Caco-2 (cell line): ENCODE measurements at places on chromosomes 2 and 18. TPM values are rescaled to one million over a fixed set of nuclear protein-coding genes. Genes with fewer than 3 reads are reported as not detected.

The GALNT14 gene
- total RNA-seq, result not detected in 2 replicates

The TMEM163 gene
- total RNA-seq, result 3.2 and 4.1 TPM in 2 replicates

The GPR75 gene
- total RNA-seq, result 3.9 and 4.2 TPM in 2 replicates

The CLASP1 gene
- 46.1 and 47.4 TPM in 2 replicates for total RNA-seq

The DSC1 gene
- 0.11 TPM in 1 of 2 replicates, not detected in the other for total RNA-seq

The CHST9 gene
- total RNA-seq, result 20.6 and 26.5 TPM in 2 replicates

The TP53I3 gene
- total RNA-seq, result 24.8 and 28.1 TPM in 2 replicates

DNA sequence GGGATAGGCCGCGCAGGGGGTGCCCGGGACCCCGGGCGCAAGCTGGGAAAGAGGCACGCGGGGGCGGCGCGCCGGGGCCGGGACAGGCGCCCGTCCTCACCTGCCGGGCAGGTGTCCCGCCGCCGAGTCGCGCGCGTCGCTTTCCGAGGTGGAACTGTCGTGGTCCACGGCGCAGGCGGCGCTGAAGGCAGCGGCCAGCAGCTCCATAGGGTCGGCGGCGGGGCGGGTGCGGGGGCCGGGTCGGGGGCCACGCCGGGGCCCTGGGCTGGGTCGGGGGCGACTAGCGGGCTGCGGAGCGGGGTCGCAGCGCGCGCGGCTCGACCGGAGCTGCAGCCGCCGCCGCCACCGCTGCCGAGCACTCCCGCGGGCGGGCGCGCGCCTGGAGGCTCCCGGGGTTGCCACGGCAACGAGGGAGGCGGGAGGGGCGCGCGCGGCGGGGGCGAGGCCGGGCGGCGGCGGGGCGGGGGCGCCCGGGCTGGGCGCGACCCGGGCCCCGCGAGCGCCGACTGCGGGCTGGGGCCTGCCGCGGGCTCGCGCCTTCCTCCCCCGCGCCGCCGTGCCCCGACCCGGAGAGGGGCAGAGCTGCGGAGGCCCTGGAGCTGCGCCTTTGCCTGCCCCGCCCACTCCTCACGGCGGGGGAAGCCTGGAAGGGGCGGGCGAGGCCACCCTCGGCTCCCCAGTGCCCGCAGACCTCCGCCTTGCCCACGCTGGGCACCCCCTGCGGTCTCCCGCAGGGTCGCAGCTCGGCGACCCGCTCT lies 57.9 kb downstream of the SNORC start:
- no peaks in the 10 kb centered on the region for H3K4me1 ChIP-seq
- H3K36me3 ChIP-seq, result no peaks in the 10 kb centered on the region
- H3K27me3 ChIP-seq, result no peaks in the 10 kb centered on the region

- no peaks in the 10 kb centered on the region; the same call in 1 of the 2 replicates for H3K36me3 ChIP-seq
- H3K4me1 ChIP-seq, result no peaks in the 10 kb centered on the region
- no peaks in the 10 kb centered on the region for H3K27me3 ChIP-seq
- H3K4me3 ChIP-seq, result no peak overlapping the region
- H3K27ac ChIP-seq, result no peak overlapping the region
Observed at GRCh38 chr2:213010106-213010779, 141.2 kb downstream of the IKZF2 start.

- no peak overlapping the region for H3K4me3 ChIP-seq
- H3K4me1 ChIP-seq, result peaks cover 54% of the 10 kb centered on the region
- H3K27me3 ChIP-seq, result no peaks in the 10 kb centered on the region
- no peaks in the 10 kb centered on the region for H3K36me3 ChIP-seq
- H3K27ac ChIP-seq, result peak overlapping the region; percentile 69
Observed at GRCh38 chr2:110741491-110741980, 9.2 kb downstream of the ACOXL start.

DNA sequence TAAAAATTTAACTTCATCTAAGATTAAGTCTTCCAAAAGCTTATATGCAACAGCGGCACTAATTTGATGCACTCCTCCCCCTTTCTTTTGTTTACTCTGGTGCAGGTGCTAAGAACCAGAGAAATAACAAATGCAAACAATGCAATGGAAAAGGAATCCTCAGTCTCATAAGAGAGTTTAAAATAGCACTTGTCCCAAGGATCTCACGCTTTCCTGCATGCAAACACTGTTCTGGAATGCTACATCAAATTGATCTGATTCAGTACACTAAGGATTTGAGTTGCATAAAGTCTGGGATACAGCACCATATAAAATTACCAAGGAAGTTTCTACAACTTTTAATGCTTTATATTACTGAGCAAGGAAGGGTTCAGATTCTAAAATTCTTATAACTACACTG lies 50.5 kb downstream of the SEPTIN10 start:
- peaks cover 11% of the 10 kb centered on the region for H3K4me1 ChIP-seq
- no peaks in the 10 kb centered on the region for H3K36me3 ChIP-seq
- no peak overlapping the region for H3K4me3 ChIP-seq
- DNase-seq, result no peak
- H3K27me3 ChIP-seq, result no peaks in the 10 kb centered on the region

- no peak overlapping the region for H3K27ac ChIP-seq
- no peaks in the 10 kb centered on the region for H3K27me3 ChIP-seq
- H3K4me1 ChIP-seq, result peaks cover 6% of the 10 kb centered on the region
- no peak for DNase-seq
- H3K4me3 ChIP-seq, result no peak overlapping the region
Observed at GRCh38 chr2:61423714-61424113, 47.2 kb downstream of the USP34 start.

DNA sequence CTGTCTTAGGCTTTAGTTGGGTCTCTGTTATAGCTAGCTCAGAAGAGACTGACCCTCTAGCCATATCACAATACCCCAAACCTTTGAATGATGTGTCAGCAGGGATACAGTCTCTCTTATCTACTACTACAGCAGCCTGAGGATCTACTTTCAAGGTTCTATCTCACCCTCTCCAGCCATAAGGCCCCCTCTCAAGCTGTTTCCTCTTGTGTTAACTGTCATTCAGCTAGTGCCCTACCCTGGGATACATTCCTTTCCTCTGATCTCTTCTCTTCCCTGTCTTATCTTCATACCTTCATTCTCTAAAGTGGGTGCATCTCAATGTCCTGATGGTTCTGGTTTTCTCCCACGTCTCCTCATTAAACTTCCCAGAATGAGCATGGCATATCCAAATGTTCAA lies 434.7 kb downstream of the NRXN1 start:
- no peaks in the 10 kb centered on the region for H3K36me3 ChIP-seq
- H3K27ac ChIP-seq, result no peak overlapping the region
- DNase-seq, result no peak
- H3K4me1 ChIP-seq, result no peaks in the 10 kb centered on the region

- H3K27ac ChIP-seq, result no peak overlapping the region
- H3K27me3 ChIP-seq, result no peaks in the 10 kb centered on the region
- H3K4me3 ChIP-seq, result peak overlapping the region; percentile 79
Observed at GRCh38 chr2:227472265-227473121, 537 bp downstream of the AGFG1 start.

DNA sequence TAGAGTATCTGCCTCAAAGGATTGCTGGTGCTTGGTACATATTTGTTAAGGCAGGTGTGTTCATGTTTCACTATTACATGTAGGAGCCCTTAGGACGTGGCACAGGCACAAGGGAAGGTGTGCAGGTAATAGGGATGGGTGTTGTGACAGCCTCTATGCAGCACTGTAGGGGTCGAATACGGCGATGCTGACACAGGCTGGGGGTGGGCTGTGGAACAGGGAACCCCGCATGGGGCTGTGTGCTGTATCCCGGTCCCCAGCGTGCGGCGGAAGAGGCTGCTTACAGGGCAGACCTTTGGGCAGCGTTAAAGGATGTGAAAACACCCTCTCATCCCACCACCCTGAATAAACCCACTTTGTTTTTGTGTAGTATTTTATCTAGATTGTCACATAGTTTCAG lies 21.5 kb downstream of the B3GNT2 start:
- peak; percentile 7 for DNase-seq
- no peaks in the 10 kb centered on the region for H3K36me3 ChIP-seq
- H3K27me3 ChIP-seq, result no peaks in the 10 kb centered on the region
- H3K4me3 ChIP-seq, result no peak overlapping the region
- H3K27ac ChIP-seq, result no peak overlapping the region

DNA sequence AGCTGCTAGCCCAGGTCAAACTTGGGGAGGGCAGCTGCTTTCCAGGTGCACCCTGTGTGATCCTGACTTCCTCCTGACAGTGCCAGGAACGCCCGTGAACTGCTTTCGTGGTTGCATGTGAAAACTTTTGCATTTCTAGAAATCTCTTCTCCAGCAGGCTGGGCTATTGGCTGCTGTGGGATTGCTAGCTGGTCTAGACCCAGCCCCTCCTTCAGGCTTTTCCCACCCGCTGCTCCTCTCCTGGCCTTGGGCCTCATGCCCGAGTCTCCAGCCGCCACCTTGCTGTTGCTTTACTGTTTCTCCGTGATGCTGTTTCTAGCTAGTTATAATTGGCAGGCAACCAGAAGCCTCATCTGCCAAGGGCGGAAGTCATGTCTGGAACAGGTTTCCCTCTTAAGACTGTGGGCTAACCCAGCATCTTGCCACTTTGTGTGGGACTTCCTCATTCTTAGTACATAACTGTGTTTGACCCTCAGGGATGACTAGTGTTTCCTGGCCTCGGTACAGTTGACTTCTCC lies 27.0 kb upstream of the MGAT4A start:
- no peak overlapping the region for H3K4me3 ChIP-seq
- peaks cover 9% of the 10 kb centered on the region; the same call in 1 of the 2 replicates for H3K4me1 ChIP-seq
- no peak for DNase-seq
- H3K27me3 ChIP-seq, result no peaks in the 10 kb centered on the region

GRCh38 chr18:49988733-49989132 lies 175.4 kb upstream of the ACAA2 start:
- DNase-seq, result no peak
- no peak overlapping the region for H3K4me3 ChIP-seq
- no peak overlapping the region for H3K27ac ChIP-seq
- no peaks in the 10 kb centered on the region for H3K4me1 ChIP-seq
- H3K27me3 ChIP-seq, result no peaks in the 10 kb centered on the region

- H3K27ac ChIP-seq, result no peak overlapping the region
- no peak for DNase-seq
- H3K4me3 ChIP-seq, result no peak overlapping the region
- H3K36me3 ChIP-seq, result no peaks in the 10 kb centered on the region
- H3K27me3 ChIP-seq, result no peaks in the 10 kb centered on the region
Observed at GRCh38 chr18:55289775-55290174, 298.2 kb downstream of the TCF4 start.

DNA sequence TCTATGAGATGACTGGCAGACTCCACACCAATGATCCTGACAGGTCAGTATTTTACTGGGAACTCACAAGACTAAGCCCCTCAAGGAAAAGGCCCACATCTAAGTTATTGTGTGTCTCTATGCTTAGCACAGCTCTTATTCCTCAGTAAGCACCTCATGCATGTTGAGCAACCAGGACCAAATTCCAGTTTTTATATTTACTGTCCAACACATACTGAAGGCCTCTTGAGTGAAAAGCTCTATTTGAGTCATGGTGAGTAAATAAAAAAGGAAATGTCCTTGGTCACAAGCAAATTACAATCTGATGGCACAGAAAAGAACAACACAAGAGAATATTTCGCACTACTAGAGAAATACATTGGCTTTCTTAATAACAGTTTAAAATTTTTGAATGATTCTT lies 87.9 kb upstream of the ETAA1 start:
- no peak for DNase-seq
- no peaks in the 10 kb centered on the region for H3K36me3 ChIP-seq
- 0 out of 2 replicates have a peak, but pooled peaks cover 3% of the 10 kb centered on the region for H3K4me1 ChIP-seq
- no peak overlapping the region for H3K4me3 ChIP-seq

DNA sequence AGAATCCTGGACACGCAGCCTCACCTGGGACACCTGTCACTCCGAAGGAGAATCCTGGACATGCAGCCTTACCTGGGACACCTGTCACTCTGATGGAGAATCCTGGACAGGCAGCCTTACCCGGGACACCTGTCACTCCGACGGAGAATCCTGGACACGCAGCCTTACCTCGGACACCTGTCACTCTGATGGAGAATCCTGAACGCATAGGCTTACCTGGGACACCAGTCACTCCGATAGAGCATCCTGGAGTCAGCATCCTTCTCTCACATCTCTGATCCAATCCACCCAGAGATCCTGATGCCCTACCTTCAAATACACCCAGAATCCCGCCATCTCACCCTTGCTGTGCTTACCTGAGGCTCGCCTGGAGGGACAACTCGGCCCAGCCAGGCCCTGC lies 154.9 kb downstream of the NDUFA10 start:
- H3K4me1 ChIP-seq, result no peaks in the 10 kb centered on the region
- no peak overlapping the region for H3K27ac ChIP-seq
- H3K4me3 ChIP-seq, result no peak overlapping the region
- no peak for DNase-seq
- no peaks in the 10 kb centered on the region for H3K27me3 ChIP-seq

DNA sequence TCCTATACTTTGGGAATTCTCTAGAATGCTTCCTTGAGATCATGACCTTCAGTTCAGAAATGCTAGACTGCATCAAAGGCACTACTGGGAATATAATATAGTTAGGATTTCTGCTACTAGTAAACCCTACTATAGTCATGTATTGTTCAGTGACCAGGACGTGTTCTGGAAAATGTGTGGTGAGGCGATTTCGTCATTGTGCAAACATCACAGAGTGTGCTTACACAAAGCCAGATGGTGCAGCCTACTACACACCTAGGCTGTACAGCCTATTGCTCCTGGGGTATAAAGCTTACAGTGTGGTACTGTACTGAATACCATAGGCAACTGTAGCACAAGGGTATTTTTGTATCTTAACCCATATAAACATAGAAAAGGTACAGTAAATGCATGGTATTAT lies 13.0 kb downstream of the CXCR4 start:
- no peak for DNase-seq
